ENCODE measurements at places on chromosomes 11 and 22.
A peak's percentile ranks its signal among the peaks of the same experiment; 100 is the strongest.

GRCh38 chr11:105052487-105052886 lies 7.4 kb upstream of the CARD16 start:
- DNase-seq: no peak

DNA sequence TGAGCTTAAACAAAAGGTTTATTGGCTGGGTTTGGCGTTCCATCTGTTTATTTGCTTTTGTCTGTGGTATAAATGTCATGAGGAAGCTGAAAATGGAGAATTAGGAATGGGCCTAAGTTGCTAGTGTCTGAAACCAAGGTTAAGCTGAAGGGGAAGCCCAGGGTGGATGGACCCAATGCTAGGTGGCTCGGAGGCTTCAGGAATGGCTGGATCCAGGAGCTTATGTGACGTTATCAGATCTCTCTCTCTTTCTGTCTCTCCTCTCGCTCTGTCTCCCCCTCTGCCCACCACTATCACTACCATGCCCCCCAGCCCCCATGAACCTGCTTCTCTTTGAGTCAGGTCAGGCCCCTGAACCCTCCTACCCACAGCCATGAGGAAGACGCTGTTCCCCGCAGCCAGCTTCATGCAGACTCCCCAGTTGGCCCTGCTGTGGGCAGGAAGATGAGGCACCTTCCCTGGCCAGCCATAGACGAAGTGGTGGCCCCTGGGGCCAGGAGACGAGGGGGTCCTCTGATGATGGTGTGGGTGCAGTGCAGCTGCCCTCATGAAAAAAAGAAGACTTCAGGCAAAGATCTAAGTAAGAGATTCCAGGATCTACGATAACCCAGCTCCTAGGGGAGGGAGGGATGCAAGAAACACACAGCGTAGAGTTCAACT lies 101.5 kb downstream of the BRD1 start:
- no peak for DNase-seq

DNA sequence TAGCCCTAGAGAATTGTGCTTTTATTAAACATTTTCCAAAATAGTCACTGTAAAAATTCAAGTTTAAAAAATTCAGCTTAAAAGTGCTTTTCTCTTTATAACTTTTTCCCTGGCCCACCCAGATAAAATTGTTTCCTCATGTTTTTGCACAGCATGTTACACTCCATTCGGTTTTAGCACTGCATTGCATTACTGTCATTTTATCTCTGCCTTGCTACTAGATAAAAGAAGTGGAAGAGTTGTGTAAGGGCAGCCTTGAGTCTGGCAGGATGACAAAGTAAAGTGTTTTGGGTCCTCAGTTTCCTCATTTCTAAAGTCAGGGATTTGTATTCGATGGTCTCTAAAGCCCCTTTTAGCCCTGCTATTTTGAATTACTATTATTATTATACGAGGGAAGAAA lies 99.8 kb downstream of the ATM start:
- no peak for DNase-seq

GRCh38 chr11:132686886-132687285 lies 845.4 kb downstream of the OPCML start:
- no peak for DNase-seq

GRCh38 chr11:2797121-2797711 lies 88.4 kb downstream of the CDKN1C start:
- DNase-seq: no peak

DNA sequence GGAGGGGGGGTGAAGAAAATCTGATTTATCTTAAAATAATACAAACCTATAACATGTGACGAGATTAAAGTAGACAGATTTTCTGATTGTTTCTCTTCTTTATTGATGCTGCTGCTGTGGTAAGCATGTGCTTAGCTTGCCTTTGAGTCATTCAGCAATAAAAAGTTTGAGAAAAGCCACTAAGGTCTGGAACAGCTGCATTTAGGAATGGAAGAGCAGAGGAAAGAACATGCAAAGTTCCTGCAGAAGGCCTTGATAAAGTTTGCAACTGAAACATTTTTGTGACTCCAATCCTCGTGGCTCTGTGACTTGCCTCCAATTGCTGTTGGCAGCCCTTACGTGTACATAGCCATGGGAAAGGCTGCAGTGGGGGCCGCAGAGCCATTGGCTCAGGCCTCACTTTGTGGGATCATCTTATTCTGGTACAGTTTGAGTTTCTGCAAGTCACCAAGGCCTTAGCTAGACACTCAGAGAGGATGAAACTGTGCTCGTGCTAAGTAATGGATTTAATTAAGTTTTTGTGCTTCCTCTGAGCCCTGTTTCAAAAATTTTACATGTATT lies 370.2 kb downstream of the AASDHPPT start:
- no peak for DNase-seq

GRCh38 chr22:45948081-45948648 lies 28.8 kb downstream of the WNT7B start:
- DNase-seq: no peak

DNA sequence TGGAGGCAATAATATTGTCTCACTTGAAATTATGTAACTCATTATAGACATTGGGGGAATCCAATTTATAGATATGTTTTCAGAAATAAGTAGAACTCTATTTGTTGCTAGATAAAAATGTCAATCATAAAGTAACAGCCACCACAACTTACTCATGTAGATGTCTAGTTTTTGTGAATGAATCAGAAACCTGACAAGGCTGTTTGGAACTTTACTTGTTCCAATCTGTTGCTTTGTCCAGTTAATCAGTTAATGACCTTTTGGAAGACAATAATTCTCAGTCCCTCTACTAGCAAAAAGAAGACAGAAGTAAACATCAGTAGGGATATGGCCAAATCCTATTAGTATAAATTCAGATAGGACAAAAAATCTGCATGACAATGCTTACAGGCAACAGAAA lies 1143.3 kb downstream of the LRRC4C start:
- DNase-seq: no peak

- no peak for DNase-seq
Measured at GRCh38 chr22:35641494-35642120, 6.6 kb upstream of the APOL6 start.

DNA sequence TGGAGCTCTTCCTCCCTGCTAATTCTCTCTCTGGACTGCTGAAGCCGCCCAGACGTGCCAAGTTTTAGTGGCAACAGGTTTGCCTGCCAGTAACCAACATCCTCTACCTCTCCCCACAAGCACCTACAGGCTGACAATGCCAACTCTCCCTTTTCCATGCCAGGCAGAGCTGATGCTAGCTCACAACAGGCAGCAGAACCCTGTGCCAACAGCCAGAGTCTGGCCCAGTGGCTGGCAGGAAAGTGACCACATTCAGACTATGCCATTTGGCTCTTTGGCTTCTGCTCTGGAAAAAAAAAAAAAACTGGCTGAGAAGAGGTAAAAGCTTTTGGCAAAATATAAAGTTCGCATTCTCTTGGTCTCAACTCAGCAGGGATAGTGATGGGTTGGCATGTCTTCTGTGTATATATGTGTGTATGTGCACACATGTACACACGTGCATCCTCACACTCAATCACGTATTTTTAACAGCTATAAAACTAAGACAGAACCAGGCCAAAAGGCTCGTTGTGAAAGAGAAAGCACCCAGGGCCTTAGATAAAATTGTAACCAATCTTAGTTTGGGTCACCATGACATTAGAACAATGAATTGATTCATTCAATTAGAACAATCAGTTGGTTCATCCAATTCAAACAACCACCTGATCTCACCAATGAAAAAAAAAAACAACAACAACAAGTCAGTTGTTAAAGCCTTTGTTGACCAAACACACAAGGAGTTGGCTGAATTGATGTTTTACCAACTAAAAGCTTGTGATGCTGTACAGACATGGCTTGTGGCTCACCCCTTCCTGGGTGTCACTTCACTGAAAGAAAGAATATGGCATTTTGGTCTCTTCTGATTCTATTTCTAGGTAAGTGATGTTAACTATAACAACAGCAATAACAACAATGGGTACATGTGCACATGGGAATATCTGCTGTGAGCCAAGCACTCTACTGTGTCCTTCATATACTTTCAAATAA lies 48.6 kb downstream of the TRIM29 start:
- DNase-seq: no peak

DNA sequence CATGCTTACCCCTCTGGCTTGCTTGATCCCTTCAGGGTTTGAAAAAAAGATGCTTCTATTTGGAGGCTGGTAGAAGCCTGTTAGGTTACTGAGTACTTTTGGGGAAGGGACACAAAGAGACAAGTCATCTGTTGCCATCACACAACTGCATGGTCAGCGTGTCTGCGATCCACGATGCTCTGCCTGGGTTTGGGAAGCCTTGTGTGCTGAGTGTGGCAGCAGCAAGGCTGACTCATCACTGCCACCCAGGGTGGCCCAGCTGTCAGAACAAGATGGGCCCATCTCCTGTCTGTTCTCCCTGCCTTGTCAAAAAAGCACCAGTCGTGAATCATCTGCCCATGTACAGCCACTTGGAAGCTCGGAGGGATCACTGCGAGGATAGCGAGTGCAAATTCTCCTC lies 26.2 kb downstream of the UBASH3B start:
- DNase-seq: no peak

GRCh38 chr11:7924536-7924935 lies 6.5 kb downstream of the OR10A6 start:
- no peak for DNase-seq

DNA sequence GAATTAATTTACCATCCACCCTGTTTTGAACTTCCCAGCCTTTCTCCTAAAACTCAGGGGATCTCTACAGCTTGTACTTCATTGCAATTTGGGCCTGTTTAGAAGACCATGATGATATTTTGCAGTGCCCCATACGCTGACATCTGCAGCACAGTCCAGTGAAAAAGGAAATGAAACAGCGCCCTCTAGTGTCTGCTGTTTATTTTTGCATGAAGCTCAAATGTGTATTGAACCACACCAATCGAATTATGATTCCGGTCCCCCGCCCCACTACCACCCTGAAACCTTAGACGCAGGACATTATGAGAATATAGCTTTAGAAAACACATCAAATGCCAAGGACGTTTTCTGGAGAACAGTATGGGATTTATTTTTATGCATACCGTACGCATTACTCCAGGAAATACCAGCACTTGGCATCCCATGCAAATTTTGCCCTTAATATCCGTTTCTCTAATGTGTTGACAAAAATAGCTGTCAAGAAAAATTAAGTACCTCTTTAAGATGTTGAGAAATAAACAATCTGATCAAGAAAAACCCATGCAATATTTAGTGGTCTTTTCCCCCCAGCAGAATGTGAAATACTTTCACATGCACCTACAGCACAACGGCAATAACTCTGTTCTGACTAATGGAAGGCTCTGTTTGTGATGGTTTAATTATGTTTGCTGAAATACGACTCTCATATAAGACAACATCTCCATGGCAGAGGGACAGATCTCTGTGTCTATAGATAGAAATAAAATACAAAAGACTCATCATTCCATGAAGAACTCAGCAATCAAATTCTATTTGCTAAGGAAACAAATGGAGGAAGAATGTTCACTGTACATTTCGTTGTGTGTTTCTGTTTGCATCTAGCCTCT lies 93.9 kb downstream of the TECTA start:
- peak; percentile 47 for DNase-seq

GRCh38 chr11:61968758-61969390 lies 1.4 kb upstream of the FTH1 start:
- no peak for DNase-seq

- DNase-seq: no peak
Measured at GRCh38 chr11:28241760-28242159, 133.6 kb downstream of the METTL15 start.

DNA sequence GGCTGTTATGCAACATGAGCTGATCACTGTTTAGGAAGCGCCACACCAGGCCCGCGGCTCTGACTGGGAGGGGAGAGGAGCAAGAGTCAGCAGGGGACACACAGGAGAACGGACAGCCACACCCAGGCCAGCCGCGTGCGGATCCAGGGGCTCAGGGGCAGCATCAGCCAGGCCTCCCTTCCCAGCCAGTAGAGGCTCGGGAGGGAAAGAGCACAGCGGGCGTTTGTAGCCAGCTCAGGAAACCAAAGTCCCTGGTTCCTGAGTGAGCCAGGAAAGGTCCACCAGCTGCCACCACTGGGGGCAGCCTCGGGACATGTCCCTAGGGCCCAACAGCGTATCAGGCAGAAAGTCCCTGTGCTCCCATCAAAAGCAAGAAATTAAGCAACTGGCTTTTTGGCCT lies 71.8 kb upstream of the PITPNB start:
- DNase-seq: peak; percentile 17

- peak; percentile 64 for DNase-seq
Measured at GRCh38 chr11:65429068-65429681, 6.6 kb downstream of the NEAT1 start.

GRCh38 chr11:516400-516799 lies 9.4 kb upstream of the RNH1 start:
- no peak for DNase-seq

- DNase-seq: no peak
Measured at GRCh38 chr11:34809191-34810106, 106.7 kb downstream of the APIP start.

DNA sequence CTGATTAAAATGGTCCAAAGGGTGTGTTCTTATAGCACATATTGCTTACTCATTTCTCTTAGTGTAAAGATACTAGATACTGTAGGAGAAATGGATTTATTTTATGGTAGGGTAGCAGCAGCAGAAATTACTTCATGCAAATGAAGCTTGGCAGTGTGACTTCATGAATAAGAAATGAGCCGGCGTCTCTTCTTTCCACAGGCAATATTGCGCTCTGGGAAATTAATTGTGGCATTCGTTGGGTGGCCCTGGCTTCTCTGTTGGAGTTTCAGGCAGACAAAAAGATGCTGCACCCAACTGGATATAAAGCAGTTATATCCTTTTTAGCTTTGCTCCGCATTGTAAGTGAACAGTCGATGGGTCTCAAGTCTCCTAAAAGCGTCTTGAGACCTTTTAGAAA lies 211.0 kb upstream of the NAV2 start:
- no peak for DNase-seq

DNA sequence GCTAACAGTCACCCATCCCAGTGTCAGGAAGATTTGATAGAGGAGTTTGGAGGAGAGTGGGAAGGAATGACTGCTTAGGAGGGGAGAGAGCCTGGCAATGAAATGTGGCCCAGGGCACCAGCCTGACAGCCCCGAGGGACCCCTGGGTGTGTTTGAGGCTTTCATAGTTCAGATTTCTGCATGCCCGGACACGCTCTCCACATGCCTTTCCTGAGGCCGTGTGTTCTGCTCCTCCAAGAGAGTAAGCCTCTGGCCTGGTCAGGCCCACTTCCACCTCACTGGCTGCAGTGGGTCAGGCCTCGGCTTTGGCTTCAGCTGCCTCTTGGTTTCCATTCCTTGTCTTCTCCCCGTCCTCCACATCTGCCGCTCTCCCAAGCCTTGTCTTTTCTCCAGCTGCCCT lies 78.4 kb downstream of the C22orf31 start:
- no peak for DNase-seq

DNA sequence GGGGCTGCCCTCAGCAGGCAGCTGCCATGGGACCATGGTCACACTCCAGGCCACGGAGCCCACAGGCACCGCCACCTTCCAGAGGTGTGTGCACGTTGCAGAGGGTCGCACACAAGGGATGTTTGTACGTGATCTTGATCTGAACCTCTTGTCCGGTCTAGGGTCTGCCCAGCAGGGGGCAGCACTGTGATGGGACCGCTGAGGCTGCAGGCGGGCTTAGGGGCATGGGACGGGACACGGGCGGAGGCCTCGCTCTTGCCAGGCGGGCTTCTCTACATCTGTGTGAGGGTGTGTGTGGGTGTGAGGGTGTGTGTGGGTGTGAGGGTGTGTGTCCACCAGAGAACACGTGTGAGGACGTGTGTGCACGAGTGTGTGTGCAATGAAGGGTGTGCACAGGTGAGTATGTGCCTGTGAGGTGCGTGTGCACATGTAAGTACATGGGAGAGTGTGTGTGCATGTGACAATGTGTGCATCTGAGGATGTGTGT lies 52.4 kb downstream of the CACNA1I start:
- no peak for DNase-seq
